Renal cortex interstitium (tissue), 15 donors: ENCODE measurements at places on chromosomes 1 and 21.

- peak; percentile 36 for DNase-seq
Observed at GRCh38 chr1:78619803-78620579, at the start of gene IFI44L. Gene IFI44L (plus strand): TSS chr1:78620448. CDS start chr1:78627916, 7,468 bp downstream.

- no peak for DNase-seq
Observed at GRCh38 chr1:241507189-241507863, 12.2 kb downstream of the FH start.

DNA sequence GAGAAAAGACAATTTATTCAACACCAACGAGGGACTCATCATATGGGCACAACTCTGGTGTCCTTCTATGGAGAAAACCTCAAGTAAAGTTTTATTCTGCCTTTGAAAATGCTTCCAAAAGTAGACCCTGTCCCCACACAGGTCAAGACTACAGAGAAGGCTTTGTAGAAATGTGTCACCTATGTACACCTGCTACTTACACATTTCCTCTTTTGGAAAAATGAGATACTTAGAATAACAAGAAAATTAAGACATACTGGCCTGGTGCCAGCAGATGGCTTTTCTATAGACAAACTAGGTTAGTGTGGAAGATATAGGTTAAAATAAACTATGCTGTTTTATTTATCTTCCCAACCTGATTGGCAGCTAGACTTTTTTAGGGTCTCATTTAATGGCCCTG lies 13.6 kb downstream of the POGK start:
- DNase-seq: no peak

DNA sequence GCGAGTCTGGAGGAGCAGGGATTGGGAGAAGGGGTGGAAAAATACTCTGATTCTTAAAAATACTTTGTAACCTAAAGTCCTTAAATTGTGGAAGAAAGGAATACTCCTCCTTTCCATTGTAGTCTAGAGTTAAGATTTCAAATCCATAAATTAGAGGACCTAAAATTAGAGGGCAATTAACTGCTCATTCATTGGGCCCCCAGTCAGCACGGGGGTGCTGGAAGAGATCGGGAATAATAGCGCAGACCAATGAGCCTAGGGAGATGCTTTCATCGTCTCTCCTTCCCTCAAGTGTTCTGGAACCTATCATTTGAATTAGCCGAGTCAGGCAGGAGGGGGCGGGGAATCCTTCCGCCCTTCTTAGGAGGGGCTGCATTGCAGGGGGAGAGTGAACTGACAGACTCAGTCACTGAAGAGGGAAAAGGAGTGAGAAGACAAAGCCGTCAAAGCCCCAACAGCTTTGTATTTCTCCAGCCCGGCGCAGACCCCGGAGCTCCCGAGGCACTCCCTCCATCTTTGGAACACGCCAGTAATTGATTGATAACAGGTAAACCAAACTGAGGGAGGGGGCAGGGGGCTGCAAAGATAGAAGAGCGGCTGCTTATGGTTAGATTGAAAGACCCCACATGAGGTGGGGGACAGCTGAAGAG lies at the start of gene MLLT11:
Gene MLLT11 (plus strand): TSS at position 391 of the 650 bp plus-strand sequence. CDS start 6,828 bp downstream, outside the sequence.
- peak; percentile 81 for DNase-seq

- DNase-seq: no peak
Observed at GRCh38 chr1:22804969-22805671, 94.5 kb downstream of the EPHB2 start.

DNA sequence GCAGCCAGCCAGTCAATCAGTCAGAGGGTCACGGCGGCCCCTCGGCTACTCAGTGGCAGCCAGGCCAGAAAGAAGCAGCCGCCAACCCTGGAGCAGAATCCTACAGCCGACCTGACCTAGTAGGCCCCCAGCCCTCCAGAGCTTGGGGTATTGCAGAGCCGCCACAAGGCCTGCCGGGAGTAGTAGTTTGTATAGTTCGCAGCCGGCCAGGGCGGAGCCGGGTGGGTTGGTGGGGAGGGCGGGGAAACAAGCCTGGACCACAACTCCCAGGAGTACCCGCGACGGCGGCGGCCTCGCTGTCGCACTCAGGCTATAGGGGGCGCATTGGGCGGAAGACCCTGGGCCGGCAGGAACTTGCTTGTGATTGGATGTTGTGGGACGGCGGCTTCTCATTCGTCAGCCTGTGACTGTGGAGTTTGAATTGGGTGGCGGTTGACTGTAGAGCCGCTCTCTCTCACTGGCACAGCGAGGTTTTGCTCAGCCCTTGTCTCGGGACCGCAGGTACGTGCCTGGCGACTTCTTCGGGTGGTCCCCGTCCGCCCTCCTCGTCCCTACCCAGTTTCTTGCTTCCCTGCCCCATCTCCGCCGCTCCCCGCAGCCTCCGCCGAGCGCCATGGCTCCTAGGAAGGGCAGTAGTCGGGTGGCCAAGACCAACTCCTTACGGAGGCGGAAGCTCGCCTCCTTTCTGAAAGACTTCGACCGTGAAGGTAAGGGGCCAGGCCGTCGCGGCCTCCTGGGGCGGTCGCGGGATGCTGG lies at the start of gene CDCA8:
Gene CDCA8 (plus strand): TSS at position 439 of the 756 bp plus-strand sequence. CDS start 175 bp downstream, at position 614.
- DNase-seq: peak; percentile 96

GRCh38 chr1:44810101-44810761 lies 1.9 kb downstream of the BTBD19 start:
- no peak for DNase-seq

GRCh38 chr1:109388208-109388711 lies 9.5 kb downstream of the SORT1 start:
- no peak for DNase-seq

DNA sequence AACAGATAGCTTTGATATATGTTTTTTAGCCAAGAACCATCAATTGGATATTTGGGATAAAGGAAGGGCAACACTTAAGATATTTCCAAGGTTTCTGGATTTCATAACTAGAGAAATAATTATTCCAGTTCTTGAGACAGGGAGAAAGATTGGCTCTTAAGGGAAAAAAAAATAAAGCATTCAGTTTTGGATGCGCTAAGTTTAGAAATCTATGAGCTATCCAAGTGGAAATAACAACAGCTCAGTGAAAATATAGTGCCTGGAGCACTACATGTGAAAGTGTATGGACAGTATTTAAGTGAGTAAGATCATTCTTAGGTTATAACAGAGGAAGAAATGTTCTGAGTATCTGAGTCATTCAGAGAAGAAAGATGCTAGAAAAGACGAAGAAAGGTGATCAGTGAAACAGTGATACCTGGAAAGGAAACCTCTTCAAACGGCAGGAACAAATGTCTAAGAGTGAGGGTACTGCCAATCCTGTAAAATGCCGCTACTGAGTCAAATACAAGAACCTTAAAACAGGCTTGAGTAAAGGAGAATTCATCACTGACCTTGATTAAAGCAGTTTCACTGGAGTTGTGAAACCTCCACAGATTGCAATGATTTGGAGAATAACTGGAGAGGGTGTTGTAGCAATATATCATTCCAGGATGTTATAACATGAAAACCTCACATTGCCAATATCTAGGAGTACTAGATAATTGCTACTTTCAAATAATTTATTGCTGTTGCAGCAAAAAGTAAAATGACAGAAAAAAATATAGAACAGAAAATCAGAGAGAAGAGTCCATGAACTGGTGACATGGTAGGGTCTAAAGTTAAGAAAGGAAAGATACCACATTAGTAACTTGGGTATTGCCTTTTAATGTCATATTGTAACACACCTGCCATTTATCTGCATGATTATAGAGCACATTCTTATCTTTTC lies 482.1 kb upstream of the RGS18 start:
- no peak for DNase-seq

GRCh38 chr1:84603941-84604830 lies 29.9 kb upstream of the CTBS start:
- DNase-seq: no peak

DNA sequence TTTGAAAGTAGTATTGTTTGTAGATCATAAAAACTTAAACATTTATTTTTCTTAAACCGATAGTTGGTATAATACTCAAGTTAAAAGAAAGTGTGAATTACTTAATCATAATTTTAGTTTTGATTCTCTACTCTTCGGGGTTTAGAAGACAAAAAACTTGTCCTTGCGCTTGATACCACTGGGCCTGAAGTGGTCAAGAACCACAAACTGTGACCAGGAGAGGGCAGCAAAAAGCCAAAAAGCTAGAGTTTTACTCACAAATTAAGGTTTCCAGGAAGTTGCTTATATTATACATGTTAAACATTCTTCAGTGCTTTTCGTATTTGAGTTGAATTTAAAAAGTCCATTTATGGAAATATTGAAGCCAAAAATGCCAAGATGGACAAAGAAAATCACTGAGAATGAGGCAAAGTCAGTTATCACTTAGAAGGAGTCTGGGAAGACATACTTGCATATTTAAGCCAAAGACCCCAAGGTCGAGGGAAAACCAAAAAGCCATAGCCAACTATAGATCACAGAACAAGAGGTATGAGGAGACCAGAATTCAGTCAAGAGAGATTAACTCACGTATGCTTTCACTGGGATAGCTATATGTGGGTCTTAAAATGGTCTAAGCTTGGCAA lies 34.2 kb downstream of the EFCAB7 start:
- no peak for DNase-seq

GRCh38 chr1:48817505-48818114 lies 40.9 kb upstream of the BEND5 start:
- no peak for DNase-seq

GRCh38 chr1:200775850-200776249 lies 37.2 kb downstream of the CAMSAP2 start:
- no peak for DNase-seq

- DNase-seq: no peak
Observed at GRCh38 chr1:51620470-51620869, 3.6 kb downstream of the OSBPL9 start.

DNA sequence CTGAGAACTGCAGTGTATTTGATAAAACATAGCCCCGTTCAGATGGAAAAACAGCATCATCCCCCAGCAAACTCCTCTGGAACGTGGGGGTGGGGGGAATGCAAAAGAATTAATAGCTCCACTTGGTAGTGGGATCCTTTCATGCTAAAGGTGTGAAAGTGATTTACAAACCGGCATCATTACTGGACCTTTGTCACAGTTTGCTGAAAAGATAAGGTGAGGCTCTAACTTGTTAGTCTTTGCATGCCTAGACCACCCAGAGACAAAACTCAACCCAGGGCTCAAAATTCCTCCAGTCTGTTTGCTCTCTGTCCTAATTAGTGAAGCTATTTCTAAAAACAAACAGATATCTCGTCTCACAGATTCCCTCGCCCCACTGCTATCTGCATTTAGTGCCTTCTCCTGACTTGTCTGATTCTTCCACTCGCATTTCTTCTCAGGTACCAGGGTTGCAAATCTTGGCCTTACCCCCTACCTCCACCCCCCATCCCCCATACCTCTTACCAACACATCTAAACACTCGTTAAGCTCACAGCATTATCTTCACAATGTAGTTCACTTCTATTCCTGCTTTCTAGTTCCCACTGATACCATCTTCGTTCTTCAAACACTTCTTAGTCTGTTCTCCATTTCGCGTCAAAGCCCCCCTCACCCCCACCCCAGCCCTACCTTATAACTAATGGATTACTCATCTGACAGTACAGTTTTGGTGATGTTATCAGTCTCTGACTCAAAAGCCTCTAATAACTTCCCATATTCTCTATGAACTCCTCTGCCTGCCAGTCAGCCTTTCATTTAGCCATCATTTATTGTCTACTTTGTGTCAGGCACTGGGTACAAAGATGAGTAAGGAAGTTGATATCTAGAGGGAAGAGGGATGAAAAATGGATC lies 11.8 kb downstream of the IER5 start:
- DNase-seq: no peak

DNA sequence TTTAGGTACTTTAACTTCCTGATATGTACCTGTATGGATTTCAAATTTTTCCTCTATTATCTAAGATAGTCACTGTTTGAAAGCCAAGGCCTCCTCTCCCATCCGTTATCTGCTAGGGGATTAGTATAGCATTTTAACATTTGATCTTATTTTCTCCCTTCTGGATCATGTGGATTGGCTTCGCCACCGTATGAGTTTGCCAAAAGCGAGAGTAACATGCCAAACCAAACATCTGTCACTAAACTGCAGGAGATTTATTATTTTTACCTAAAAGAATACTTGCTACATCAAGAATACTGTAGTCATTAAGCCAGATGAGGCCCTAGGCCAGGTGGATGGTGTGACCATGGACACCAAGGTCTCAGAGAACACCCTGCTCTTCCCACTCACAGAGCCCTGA lies 28.5 kb upstream of the EEIG2 start:
- DNase-seq: no peak

DNA sequence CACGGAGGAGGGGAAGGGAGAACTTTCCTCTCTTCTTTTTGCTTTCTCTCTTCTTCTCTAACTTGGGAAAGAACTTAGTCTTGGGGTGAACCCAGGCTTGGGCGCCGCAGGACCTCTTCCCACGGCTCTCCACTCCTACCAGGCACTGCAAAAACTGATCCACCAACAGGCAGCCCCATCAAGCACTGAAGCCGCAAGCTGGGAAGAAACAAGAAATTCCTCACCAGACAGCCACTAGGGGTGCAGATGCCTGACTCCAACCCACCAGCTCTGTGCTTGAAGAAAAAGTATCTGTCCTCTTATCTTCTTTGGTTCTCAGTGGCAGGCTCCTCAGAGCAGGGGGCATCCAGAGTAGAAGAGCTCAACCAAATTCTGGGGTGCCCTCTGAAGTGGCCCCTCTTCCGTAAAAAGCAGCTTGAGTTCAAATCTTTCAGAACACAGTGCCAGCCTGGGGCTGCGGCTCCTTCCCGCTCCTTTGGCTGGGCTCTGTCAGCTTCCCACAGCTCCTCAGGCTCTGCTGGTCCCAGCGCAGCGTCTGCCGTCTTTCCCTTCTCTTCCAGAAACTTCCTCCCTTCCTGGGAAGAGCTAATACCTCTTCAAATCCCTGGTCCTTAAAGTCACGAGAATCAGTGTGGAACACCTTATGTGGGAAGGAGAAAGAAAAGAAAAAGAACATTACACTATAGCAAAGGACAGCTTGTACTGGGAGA lies 2.4 kb downstream of the SLC41A1 start:
- no peak for DNase-seq

DNA sequence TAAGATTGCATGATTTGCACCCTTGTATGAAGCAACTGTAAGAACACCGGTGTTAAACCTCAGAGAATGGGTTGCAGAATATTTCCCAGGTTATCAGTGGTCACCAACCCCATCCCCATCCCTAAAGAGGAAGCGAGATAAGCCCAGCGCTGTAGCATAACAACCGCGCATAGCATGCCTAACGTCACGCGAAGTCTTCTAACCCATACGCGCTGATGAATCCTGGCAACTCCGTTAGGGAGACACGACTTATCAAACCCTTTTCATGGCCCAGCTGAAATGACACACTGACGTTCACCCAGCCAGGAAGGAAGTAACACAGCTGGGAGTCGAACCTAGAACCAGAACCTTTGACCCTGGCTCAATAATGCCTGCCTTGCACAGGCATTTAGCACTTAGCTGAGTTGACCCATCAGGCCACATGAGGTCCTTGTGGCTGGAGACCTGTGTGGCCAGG lies 24.2 kb downstream of the TMEM51 start:
- no peak for DNase-seq

GRCh38 chr1:11730429-11730891 lies 5.5 kb upstream of the AGTRAP start:
- DNase-seq: no peak

- no peak for DNase-seq
Observed at GRCh38 chr1:180964595-180964994, 51.9 kb downstream of the KIAA1614 start.

- DNase-seq: peak; percentile 93
Observed at GRCh38 chr1:15028102-15028501, 125.4 kb upstream of the TMEM51 start.
